WERI-Rb-1 (cell line): ENCODE measurements at places on chromosomes 5 and 9.

DNA sequence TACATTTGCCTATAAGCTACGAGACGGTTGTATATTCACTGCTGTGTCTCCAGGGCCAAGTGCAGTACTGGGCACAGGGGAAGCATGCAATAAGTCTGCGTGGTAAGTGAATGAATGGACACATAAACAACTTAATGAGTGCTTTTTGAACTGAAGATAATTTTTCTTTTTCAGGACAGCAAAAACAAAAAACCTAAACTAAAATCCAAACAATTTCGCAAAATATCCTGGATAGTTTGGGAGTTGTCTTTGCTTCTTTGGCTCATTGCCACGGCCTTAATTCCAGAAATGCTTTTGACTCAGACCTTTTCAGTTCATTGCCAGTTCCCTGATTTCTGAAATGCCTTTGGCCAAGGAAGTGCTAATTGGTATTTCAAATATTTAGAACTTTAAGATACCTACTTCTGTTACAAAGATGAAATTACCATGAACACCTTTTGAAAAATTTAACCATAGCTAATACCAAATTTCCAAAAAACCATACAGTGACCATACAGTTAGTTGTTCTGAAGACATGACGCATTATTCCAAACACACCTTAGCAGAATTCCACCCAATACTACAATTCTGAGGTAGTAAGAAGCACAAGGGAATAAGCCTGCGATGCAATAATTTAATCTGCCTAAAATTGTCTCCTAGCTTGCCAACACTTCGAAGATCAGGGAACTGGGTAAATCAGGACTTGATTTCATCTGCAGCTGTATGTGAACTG, 42.8 kb downstream of the TEK start:
- DNase-seq, result no peak

- no peak for DNase-seq
Observed at GRCh38 chr9:88796947-88797346, 194.3 kb upstream of the S1PR3 start.

DNA sequence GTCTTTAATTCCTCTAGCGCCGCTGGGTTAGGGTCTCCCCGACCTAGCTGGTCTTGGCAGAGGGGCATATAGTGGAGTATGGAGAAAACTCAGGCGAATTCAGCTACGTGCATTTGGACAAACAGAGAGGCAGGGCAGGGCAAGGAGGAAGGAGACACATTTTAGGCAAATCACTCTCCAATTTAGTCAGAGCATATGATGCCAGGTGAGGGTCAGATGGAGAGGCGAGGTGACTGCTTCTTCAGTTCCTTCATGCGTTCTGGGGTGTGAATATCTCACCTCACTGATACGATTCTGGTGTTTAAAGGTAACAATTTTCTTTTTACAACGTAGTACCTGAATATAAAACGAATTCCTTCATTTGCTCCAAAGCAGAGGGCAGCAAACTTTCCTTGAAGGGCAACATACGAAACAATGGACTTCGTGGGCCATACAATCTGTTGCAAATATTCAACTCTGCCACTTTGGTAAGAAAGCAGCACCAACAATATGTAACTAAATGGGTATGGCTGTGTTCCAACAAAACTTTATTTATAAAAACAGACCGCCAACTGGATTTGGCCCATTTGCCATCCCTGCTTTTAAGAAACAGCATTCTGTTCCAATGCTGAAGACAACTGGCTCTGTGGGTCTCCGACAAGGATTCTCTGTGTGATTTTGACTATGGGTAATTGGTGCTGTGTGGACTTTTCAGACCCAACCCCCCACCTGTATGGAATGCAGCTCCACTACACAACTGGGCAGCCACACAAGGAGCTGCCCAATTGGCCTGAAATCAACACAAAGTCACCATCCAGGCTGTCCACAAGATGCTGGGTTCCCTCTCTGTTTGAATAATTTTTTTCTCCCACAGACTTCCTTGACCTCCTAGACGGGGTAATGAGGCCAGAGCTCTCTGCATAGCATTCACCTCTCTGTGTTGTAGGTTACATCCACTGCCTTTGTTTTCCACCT, 53.8 kb downstream of the RAPGEF1 start:
- no peak for DNase-seq

DNA sequence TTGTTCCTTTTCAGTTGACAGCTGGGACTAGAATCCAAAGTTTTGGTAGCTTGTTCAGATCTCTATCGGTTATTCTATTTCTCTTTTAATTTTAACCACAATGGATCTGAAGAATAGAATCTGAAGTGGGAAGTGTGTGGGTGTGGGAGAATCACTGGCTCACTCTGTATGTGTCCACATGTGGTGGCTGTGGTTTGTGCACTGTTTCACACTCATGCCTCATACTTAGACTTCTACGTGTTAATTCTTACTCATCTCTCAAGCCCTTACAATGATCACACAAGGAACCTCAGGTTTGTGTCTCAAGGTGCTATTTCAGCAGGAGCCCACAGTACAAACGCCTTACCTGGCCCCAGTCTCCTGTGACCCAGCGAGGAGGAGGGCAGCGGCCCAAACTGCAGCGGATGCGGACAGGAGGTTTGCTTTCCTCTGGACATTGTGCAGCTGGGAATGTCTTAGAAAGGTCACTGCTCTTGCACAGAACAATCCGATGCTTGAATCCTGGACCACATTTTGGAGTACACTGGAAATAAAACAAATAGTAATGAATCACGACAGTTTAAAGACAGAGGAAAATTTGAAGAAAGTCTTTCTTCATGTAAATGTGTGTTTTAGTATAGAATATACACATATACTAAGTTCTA, 309.1 kb downstream of the ADAMTS6 start:
- DNase-seq, result no peak

- no peak for DNase-seq
Observed at GRCh38 chr5:14366763-14367162, 214.8 kb upstream of the OTULINL start.

DNA sequence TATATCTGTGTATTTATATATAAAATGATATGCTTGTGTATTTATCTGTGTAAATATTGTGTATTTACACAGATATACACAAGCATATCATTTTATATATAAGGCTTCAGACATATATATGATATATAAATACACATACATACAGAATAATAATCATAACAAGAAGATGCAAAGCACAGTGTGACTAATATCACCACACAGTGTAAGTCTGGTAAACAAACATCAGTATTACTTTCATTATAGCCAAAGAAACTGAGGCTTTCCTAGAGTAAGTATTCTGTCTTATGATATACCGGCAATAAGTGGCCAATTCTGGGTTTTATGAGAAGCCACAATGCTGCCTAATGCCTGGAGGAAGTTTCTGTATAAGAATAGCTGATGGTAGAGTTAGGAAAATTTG, 29.9 kb upstream of the RAPGEF6 start:
- no peak for DNase-seq

DNA sequence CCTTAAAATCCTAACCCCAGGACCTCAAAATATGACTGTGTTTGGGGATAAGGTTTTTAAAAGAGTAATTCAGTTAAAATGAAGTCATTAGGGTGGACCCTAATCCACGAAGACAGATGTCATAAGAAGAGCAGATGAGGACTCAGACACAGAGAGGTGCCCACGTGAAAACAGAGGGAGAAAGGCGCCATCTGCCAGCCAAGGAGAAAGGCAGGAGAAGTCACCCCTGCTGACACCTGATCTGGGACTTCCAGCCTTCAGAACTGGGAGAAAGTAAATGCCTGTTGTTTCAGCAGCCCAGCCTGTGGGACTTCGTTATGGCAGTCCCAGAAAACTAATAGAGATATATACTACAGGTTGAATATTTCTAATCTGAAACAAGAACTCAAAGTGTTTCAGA, 67.4 kb downstream of the ROR2 start:
- DNase-seq, result peak; percentile 84

DNA sequence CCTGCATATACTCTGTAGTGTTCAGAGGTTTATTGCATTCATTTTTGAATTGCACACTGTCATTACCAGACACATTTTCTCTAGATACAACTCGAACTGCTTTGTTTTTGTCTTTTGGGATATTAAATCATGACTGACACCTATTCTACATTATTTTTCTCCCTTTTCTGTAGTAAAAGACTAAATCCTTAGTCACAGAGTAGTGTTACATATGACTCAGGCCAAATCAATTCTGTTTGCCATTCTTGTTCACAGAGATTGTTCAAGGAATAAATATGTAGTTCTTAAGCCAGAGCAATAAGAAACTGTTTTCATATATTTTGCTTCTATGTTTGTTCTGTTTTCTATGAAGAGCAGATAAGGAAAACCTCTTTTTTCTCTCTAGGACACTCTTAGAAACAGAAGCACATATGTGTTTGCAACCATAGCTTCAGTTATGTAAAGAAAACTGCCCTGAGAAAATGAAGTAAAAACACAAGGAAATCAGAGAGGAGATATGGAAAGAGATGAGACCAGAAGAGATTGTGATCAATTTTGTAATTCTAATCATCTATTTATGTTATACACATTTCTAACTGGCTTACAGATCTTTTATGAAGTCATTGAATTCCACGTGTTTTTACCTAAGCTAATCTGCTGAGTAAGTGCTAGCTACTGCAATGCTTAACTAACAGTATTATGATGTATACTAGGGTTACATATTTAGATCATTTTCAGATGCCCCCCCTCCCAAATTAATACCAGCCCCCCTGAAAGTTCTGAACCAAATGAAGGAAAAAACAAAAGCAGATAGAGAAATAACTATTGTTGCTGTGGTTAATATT, 1995.6 kb upstream of the CDH6 start:
- no peak for DNase-seq

GRCh38 chr5:56816546-56817081, 1.3 kb downstream of the MAP3K1 start:
- DNase-seq, result peak; percentile 35

GRCh38 chr9:20087481-20087880, 298.6 kb upstream of the SLC24A2 start:
- no peak for DNase-seq

- DNase-seq, result peak; percentile 90
Observed at GRCh38 chr5:138336952-138337684, 948 bp upstream of the FAM53C start.

GRCh38 chr9:17604556-17604955, 25.7 kb downstream of the SH3GL2 start:
- DNase-seq, result no peak

- no peak for DNase-seq
Observed at GRCh38 chr5:73198833-73199592, 26.0 kb downstream of the TMEM174 start.

DNA sequence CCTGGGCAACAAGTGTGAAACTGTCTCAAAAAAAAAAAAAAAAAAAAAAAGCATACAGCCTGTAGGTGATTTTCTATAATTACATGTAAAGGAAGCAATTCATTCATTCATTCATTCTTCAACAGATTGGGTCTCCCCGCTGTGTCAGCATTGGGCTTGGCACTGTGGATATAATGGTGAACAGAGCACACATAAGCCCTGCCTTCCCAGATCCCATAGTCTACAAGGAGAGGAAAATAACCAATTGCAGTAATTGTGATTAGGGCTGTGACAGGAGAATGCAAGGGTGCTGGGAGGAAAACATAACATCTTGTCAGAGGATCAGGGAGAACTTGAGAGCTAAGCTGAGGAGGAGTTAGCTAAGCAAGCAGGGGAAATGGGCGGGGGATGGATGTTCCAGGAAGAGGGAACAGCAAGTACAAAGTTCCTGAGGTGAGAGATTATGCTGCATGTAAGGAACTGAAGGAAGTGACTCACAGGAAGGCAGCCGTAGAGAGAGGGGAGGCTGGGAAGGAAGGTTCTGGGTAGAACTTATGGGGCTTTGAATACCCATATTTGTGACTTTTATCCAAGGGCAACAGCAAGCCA, 24.0 kb upstream of the KLF9 start:
- peak; percentile 59 for DNase-seq

- no peak for DNase-seq
Observed at GRCh38 chr5:134131578-134132350, 17.3 kb downstream of the TCF7 start.

GRCh38 chr5:151427258-151427657, 20.1 kb upstream of the SLC36A1 start:
- no peak for DNase-seq

- DNase-seq, result peak; percentile 62
Observed at GRCh38 chr5:8756498-8757084, 789.3 kb downstream of the SEMA5A start.

DNA sequence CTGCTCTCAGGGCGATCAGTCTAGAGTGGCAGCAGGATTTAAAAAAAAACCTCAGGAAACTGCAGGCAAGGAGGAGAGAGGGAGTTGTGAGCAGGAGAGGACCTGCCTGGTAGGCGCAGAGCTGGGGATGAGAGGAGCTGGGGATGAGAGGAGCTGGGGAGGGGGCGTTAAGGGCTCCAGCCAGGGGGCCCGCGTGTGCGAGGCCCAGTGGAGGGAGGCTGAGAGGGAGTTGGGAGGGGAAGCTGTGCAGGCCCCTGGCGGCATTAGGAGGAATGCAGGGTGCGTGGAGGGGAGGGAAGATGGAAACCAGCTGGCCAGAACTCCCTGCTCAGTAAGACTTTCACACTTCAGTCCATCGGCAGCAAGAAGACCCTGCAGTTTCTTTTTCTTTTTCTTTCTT, 45.2 kb upstream of the HMCN2 start:
- peak; percentile 76 for DNase-seq

DNA sequence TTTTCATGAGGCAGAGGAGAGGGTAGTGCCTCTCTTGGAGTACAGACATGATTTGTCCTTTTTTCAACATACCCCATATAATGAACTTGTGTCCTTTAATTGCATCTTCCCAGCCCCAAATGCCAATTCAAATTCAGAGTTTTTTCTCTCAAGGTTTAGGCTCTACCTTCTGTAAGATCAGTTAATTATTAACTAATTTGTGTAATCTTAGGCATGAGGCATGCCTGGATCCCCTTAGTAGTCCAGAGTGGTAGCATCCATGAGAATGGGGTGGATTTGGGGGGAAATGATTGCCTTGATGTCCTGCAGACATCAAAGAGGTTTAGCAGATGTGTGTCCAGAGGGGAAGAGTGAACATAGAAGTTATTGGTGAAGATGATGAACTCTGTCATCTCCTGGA, 533.3 kb downstream of the LRRC70 start:
- no peak for DNase-seq

DNA sequence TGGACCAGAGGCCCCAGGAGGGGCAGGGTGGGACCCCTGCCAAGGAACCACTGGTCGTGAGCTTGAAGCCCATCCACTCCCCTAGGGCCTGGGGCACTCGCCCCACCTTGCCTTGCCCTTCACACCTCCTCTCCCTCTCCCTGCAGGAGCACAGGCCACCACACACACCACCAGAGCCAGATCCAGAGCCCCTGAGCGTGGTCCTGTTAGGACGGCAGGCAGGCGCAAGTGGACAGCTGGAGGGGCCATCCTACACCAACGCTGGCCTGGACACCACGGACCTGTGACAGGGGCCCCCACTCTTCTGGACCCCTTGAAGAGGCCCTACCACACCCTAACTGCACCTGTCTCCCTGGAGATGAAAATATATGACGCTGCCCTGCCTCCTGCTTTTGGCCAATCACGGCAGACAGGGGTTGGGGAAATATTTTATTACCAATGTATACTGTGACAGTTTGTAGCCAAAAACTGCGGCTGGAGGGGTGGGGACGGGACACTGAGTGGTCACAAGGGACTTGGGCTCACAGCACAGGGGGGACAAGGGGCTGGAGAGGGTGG, 14.5 kb downstream of the GPRIN1 start:
- DNase-seq, result no peak
